ENCODE measurements at places on chromosomes 12 and 14. TPM values are rescaled to one million over a fixed set of nuclear protein-coding genes. Genes with fewer than 3 reads are reported as not detected.

Gene NTN4
- total RNA-seq: 14.4 TPM

Gene SCN8A
- 0.35 TPM for total RNA-seq

Gene PSME1
- total RNA-seq: 162 TPM

Gene KRT1
- not detected for total RNA-seq

Gene HCAR1
- total RNA-seq: 0.23 TPM

Gene CMKLR1
- 6.8 TPM for total RNA-seq
